Stimulated activated CD8-positive, alpha-beta memory T cell treated with anti-CD3 and anti-CD28 coated beads, Interleukin-15, amount 100 ng/mL, for 4 hours (primary cell): ENCODE measurements at places on chromosomes 1 and 21.

DNA sequence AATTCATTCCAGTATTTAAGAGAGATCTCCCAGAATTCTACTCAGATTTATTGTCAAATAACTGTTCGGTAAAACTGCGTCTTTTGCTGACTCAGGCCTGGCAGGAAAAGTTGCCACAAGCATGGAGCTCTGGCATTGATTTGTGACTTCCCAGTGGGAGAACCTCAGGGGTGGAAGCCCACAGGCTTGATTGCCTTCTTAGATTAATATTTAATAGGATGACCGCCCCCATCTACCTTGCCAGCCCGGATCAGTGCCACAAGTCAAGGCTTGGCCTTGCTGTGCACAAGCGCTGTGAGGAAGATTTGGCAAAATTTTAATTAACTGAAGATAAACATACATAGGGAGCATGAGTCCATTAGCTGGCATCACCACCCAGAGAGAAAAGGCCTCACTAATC lies 93.5 kb downstream of the LRIG2 start:
- DNase-seq, result no peak

- no peak for DNase-seq
Measured at GRCh38 chr1:28127617-28128257, 39.3 kb upstream of the EYA3 start.

GRCh38 chr1:223214261-223214807 lies 71.3 kb upstream of the TLR5 start:
- DNase-seq, result no peak

DNA sequence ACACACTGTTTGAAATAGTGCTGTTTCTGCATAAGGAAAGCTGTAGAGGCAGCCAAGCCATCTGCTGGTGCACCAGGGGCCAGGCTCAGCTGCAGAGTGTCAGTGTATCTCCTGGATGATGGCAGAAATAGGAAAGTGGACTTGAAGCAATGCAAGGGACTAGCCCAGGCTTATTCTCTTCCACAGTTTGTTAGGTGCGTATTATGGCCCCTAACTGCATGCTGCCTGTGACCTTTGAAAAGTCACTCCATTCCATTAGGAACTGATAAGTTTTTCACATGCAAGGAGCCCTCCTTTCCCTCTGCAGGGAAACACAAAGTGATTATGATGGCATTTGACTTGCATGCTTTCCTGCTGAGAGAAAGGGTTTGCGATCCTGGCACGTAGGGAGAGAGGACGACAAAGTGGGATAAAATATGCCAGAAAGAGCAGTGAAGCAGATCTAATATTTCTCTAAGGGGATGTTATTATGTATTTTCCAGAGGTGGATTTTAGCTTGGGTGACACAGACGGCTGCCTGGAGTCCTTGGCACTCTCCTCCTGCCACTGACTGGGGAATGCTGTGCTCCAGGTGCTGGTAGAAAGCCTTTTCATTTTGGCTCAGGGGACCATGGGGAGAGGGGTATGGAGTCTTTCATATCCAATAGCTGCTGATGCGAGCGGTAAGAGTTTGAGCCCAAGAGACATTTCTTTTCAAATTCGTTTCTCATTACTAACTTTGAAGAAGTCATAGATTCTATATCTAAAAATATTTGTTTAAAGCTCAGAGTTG lies 402.1 kb upstream of the B3GALT2 start:
- DNase-seq, result no peak

GRCh38 chr1:216765346-216766300 lies 42.4 kb upstream of the ESRRG start:
- DNase-seq, result no peak

DNA sequence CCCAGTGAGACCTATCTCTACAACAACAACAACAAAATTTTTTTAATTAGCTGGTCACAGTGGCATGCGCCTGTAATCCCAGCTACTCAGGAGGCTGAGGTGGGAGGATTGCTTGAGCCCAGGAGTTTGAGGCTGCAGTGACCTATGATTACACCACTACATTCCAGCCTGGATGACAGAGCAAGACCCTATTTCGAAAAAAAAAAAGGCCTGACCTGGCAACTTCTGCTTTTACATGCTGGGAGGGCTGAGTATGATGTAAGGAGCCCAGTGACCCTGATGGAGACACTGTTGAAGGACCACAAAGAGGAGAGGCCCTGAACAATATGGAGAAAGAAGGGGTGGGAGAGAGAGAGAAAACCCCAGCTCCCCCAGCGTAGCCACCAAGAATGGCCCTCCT lies 9.2 kb upstream of the VPS26C start:
- DNase-seq, result no peak

DNA sequence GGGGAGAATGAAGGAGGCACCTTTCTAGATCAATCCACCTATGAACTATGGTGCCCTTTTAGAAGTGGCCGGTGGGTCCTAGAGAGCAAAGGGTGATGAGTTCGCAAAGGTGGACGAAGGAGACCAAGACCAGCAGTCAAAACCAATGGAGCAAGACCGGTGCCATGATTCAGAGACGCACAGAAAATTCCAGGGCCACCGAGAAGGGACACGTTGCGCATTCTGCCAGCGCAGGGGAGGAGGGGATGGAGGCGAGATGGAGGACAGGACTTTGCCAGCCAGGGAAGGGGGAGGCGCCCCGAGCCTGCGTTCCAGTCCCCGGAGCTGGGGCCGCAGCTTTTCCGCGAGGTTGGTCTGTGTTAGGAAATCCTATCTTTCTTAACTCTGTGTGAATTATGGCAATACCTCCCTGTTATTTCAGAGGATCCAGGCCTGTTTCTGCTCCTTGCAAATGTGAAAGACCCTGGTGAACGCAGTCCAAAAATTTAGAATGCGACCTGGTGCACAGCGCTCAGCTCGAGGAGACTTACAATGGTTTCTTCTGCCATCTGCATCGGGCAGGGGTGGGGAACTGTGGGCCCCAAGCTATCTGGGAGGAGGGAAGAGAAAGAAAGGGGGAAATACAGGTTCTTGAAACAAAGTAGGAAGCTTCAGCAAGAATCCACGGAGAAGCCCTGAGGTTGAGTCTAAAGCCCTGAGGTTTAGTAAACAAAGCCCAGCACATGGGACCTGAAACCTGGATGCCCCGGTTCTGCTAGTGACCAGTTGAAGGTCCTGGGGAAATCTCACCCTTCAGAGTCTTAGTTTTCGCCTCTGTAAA lies 129.4 kb downstream of the MRPS6 start:
- no peak for DNase-seq

- no peak for DNase-seq
Measured at GRCh38 chr1:4561205-4561604, 93.2 kb upstream of the AJAP1 start.

- DNase-seq, result no peak
Measured at GRCh38 chr1:58823481-58824010, 39.7 kb upstream of the JUN start.

GRCh38 chr1:39538531-39539251 lies 37.9 kb downstream of the PABPC4 start:
- DNase-seq, result no peak

DNA sequence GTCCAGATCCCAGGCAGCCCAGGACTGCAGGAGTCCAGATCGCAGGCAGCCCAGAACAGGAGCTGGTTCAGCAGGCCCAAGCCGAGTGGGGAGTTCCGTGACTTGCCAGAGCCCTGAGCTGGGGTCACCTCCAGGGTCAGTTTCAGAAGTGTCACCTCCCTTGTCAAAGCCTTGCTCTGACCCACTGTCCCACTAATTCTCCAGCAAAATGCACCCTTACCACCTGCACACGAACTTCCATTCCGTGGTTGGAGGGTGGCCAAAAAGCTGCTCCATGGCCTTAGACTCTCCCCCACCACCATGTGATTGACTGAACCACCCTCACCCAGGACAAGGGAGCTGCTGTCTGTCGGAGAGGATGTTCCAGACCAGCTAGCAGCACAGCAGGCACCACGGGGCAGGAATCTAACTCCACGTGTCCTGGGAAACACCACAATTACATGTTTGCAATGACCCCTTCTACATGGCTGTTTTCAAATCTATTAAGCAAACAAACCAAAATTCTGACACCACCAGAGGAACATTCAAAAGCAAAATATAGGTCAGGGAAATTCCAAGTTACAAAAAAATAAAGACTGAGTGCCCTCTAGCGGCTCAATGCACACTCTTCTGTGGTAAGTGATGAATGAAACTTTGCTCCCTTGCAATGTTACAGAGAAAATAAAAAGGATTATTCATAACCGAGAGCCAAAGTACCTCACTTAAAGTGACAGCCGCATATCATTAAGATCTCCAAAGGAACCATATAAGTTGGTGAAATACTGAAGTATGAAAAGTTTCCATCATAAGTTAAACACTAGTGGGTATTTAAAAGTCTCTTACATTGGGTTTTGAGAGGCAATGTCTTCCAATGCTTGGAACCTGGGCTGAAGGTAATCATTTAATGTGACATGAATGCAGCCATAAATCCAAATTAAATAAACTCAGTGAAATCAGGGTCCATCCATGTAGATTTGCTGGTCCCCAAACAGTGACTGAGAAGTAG lies 76.3 kb downstream of the NPHP4 start:
- DNase-seq, result no peak

- no peak for DNase-seq
Measured at GRCh38 chr21:41726970-41727783, 39.7 kb downstream of the RIPK4 start.

- DNase-seq, result no peak
Measured at GRCh38 chr21:35775778-35776544, 284.4 kb downstream of the SETD4 start.

DNA sequence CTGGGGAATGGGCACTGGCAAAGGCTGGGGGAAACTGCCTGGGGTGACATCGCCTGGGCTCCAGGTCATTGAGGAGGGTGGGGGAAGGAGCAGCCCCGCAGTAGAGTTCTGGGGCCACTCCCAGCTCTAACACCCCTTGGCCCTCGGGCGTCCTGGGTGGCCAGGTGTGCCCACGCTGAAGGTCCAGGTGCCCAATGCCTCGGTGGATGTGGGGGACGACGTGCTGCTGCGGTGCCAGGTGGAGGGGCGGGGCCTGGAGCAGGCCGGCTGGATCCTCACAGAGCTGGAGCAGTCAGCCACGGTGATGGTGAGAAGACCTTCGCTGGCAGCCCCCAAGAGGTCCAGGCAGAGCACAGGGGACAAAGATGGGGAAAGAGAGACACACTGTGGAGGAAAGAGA lies 7.7 kb downstream of the NTRK1 start:
- no peak for DNase-seq

GRCh38 chr1:98439471-98439870 lies 222.1 kb upstream of the SNX7 start:
- DNase-seq, result no peak

GRCh38 chr1:178151831-178152230 lies 57.9 kb downstream of the RASAL2 start:
- no peak for DNase-seq

DNA sequence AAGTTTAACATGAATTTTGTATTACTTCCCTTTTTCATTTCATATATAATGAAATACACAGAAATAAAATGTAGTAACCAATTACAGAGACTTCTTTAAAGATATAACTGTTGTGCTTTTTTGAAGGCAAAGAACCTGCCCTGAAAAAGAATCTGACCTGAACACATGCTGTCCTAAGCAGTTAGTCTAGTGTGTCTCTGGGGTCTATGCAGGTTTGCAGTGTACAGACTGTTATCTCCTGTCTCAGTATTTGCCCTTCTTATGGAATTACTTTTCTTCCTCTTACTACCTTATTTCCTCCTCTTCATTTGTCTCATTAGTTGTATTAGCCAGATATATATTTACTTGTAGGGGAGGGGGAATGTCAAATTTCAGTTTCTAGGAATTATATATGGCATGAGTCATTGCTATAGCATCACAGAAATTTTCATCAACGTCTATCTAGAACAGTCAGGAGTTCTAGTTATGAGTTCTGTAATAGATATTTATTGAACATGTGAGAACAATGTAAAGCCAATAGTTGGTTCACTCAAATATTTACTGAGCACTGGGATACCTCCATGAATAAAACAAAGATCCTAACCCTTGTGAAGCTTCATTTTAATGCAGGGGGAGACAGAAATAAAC lies 28.4 kb upstream of the PLEKHO1 start:
- DNase-seq, result no peak

DNA sequence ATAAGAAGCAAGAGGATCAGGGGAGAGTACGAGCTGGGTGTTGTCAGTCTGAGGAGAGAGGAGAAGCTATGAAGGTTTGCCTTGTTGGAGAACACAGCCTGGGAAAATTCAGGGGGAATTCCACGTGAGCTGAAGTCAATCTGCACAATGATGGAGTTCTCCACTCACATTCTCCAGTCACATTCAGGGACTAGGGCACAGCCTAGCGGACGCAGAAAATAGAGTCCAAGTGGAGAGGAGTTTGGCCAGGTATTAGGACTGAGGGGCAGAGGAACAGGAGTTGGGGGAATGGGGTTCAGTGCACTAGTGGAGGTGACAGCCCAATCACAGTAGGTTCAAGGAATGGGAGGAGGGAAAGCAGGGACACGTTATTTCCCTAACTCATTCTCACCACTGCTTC lies 124.0 kb downstream of the KCNH1 start:
- DNase-seq, result no peak

DNA sequence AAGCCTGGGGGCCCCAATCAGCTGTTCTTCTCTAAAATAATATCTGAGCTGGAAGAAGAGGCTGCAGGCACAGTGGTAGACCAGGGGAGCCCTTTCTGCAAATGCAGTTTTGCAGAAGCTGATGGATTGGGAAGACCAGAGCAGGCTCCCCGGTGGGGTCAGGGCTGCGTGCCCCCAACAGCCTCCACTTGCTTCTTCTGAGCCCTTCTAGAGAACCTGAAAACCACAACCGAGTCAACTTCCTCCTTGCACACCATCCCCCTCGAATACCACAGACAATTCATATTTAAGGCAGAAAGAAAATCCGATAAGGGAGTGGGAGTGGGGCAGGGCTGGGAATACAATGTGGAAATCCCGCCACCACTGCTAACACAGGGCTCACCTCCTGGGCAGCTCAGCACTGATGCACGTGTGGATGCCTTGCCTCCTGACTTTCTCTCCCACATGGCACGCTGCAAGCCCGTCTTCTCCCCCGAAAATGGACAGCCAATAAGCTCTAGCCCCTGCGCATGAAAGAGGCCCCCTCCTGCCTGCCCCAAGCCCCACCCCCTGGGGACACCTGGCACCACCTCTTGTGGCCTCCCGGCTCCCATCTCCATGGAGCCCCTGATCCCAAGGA lies 25.4 kb upstream of the ALDH4A1 start:
- no peak for DNase-seq

DNA sequence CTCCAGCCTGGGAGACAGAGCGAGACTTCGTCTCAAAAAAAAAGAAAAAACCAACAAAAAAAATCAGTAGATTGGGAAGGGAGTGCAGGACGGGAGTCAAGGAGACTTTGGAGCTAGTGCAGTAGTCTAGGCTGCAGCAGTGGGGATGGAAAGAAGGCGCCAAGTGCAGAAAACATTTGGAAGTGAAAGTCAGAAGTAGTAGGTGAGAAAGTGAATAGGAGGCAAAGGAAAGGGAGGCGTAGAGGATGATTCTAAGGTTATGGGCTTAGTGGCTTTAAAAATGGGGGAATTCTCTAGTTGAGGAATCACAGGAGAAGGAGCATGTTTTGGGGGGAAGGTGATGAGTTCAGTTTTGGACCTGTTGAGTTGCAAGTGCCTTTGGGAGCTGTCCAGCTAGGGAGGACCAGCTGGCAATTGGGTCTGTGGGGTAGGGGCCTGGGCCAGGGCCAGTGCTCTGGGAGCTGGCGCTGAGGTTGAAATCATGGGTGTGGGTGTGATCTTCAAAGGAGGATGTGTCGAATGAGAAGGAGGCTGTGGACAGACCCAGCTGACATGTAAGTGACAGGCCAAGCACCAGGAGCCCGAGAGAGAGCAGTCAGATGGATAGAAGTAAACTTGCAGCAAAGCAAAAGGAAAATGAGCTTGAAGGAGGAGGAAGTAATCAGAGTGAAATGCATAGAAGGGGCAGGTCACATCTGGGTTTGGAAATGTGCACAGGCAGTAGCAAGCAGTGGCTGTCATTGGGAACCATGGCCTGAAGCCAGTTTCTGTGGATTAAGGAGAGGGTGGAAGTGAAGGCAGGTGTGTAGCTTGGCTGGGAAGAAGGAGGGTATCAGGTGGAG lies 15.8 kb downstream of the TMCC2 start:
- no peak for DNase-seq
